ENCODE measurements at places on chromosomes 2 and 18.

DNA sequence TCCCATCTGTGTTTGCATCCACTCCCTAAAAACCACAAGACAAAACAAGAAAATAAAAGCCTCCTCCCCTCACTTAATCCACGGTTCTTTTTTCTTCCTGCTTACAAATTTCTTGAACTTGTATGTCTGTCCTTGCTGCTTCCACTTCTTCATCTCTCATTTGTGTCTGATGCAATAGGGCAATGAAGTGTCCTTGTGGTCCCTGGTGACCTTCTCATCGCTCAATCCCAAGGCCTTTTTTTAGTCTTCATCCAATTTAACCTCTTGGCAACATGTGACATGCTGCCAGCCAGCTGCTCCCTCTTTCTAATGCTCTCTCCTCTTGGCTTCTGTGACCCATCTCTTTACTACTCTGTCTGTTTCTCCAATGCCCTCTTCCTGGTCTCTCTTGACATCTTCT is 87.6 kb downstream of the SEMA4F start:
- DNase-seq, result no peak

- DNase-seq, result no peak
These were observed 267.6 kb downstream of the RBM43 start for GRCh38 chr2:150994076-150994475.

- no peak for DNase-seq
These were observed 115.2 kb upstream of the NPAS2 start for GRCh38 chr2:100704711-100705110.

GRCh38 chr18:13131283-13131682 is 87.3 kb upstream of the LDLRAD4 start:
- no peak for DNase-seq

- DNase-seq, result peak; percentile 75
These were observed 144.6 kb upstream of the SPRED2 start for GRCh38 chr2:65576861-65577601.

DNA sequence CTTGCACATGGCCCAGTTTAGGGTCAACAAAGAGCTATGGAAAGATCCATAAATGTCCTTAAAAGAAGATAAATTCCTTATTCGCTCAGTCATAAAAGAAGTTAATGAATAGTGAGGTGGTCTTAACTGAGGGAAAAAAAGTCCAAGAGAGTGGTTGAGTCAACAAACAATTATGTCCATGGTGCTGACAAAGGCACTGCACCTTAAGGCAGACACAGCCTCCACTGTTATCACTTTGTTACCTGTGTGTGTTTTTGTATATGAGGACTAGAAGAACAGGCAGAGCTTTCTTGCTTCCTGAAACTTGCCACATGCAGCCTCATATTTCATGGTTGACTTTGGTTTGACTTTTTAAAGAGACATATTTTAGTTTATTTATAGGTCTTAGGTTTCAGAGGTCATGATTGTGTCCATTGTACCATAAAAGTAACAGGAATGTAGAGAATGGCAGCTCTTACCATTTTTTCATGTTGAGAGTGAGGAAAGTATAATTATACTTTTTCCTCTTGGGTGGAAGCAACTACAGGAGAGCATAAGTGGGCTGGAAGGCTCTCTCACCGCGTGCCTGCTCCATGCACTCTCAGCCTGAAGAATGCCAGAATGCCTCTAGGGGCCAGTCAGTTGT is 93.6 kb downstream of the XRCC5 start:
- DNase-seq, result no peak

GRCh38 chr2:47339745-47340541 is 63.0 kb upstream of the MSH2 start:
- DNase-seq, result no peak

DNA sequence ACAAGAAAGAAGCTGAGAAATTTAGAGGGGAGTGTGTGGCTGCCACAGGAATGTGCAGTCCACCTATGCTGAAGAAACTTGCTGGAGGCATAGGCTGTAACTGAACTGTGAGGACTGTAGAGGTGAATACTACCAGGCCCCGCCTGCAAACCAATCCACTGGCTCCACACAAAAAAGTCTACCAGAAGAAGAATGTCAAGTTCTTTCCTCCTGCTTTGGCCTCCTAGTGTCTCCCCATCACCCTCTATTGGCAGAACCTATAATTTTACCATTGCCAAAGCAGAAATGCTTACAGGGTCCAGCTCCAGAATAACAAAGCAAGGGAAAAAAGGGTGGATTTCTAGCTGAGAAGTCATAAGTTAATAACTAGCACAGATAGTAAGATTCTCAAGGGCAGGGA is 5.9 kb upstream of the ATP5MC3 start:
- DNase-seq, result no peak

DNA sequence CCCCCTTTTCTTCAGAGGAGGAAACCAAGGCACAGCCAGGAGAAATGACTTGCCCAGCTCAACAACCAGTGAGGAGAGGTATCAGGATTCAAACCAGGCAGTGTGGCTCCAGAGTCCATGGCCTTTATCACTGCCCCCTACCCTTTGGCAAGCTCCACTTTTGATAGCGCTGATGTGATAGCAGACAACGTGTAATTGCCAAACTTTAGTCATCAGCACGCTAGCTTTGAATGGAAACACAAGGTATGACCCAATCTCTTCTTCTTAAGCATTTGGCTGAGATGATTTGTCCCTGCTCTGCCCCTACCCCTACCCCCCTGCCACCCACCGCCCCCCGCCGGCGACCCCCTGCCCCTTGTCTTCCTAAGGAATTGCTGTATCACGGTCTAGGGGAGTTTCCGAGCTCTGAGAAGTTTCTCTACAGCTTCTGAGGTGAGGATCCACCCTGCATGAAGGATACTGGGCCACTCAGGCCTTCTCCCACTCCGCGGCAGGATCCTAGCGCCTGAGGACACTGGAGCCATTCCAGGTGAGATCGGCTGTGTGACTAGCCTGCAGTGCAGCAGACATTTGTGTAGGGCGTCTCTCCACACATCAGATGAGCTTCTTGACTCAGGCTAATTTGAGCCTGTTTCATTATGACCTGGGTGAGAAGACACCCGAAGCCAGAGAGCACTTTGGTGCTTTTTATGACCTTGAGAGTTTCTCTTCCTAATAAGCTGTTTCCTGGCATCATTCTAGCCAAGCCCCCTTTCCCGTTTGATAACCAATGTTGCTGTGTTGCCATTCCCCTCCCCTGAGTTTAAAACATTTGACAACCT is 75.1 kb upstream of the MAP4K4 start:
- DNase-seq, result no peak

GRCh38 chr2:236088368-236089057 is 79.7 kb downstream of the GBX2 start:
- no peak for DNase-seq
